Activated CD4-positive, alpha-beta T cell treated with anti-CD3 and anti-CD28 coated beads, Interleukin-2, amount 10 ng/mL, durations not matched to agents 24 days and 14 days (primary cell): ENCODE measurements at places on chromosomes 16 and 17. TPM values are rescaled to one million over a fixed set of nuclear protein-coding genes. Genes with fewer than 3 reads are reported as not detected.

LRRC37A2 gene
- total RNA-seq, result 6.0 and 6.2 TPM in 2 replicates

AANAT gene
- total RNA-seq, result not detected in 2 replicates

- no peaks in the 10 kb centered on the region for H3K27me3 ChIP-seq
- no peaks in the 10 kb centered on the region for H3K36me3 ChIP-seq
- H3K27ac ChIP-seq, result no peak overlapping the region
- H3K4me3 ChIP-seq, result no peak overlapping the region
Observed at GRCh38 chr16:13139661-13140241, 238.4 kb downstream of the SHISA9 start.

PLA2G10 gene
- not detected in 2 replicates for total RNA-seq

TCAP gene
- 0.83 and 1.0 TPM in 2 replicates for total RNA-seq
